Stimulated activated CD4-positive, alpha-beta T cell treated with anti-CD3 and anti-CD28 coated beads, Interleukin-1b, Interleukin-23, amount 100 ng/mL, for 4 hours (primary cell): ENCODE measurements at places on chromosomes 11 and 22.

- no peak for DNase-seq
These were observed 219.7 kb downstream of the CNTN5 start for GRCh38 chr11:99240192-99241030.

GRCh38 chr11:16418428-16419097, 62.2 kb upstream of the SOX6 start:
- no peak for DNase-seq

GRCh38 chr22:47215851-47216250, 453.4 kb downstream of the TBC1D22A start:
- DNase-seq = no peak

- DNase-seq = no peak
These were observed 25.1 kb upstream of the FJX1 start for GRCh38 chr11:35593143-35593542.

DNA sequence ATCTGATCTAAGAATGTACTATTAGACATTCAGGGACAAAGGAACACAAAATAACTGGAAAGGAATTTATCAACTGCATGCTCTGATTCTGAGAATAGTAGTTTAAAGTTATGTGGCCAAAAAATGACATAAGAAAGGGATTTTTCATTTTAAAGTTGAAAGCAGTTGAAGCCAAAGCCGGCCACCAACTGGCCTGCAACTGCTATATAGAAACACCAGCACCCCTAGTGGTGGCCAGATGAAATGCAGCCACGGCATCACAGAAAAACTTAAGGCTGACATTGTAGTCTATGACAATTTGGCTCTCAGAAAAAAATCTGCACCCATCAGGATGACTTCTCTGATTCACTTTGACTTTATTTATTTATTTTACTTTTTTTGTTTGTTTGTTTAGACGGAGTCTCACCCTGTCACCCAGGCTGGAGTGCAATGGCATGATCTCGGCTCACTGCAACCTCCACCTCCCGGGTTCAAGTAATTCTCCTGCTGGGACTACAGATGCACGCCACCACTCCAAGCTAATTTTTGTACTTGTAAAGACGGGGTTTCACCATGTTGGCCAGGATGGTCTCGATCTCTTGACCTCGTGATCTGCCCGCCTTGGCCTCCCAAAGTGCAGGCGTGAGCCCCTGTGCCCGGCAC, 59.2 kb downstream of the SLC35F2 start:
- peak; percentile 48 for DNase-seq

DNA sequence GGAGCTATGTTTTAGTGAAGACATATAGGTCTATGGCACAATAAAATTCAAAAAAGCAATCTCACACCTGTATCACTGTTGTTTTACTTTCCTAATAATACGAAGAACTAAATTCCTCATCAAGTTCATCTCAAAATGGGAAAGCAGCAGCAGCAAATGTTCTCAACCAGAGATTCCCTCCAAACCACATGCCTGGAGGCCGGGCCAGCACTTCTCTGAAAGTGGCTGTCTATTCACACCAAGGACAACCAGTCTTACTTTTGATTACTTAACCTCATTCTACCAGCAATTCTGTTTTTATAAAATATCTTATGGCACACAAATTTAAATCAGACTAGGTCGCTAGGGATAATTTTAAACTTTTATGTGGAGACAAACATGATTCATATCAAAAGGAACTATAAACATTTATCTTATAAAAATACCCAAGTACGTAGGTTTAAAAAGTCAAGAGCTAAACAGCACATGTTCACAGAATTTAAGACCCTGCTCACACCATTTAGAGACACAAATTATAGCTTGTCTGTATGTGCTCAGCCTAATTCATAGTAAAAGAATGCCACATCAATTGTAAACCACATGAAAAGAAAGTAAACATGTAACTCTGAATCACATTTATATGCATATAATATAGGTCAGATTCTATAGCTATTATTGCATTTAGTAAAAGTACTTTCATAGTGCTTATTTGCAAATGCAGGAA, 46.1 kb downstream of the RRAS2 start:
- DNase-seq = no peak

- no peak for DNase-seq
These were observed 11.8 kb downstream of the ROBO3 start for GRCh38 chr11:124876818-124877630.

GRCh38 chr11:69382131-69383128, 88.5 kb downstream of the MYEOV start:
- no peak for DNase-seq

- DNase-seq = no peak
These were observed 13.4 kb downstream of the ARHGAP8 start for GRCh38 chr22:44765571-44766285.

GRCh38 chr11:113481672-113482071, 6.5 kb upstream of the DRD2 start:
- no peak for DNase-seq

- no peak for DNase-seq
These were observed 23.4 kb downstream of the OVOL1 start for GRCh38 chr11:65810046-65810868.
